ENCODE measurements at places on chromosomes 6 and 20. TPM values are rescaled to one million over a fixed set of nuclear protein-coding genes. Genes with fewer than 3 reads are reported as not detected.
A peak's percentile ranks its signal among the peaks of the same experiment; 100 is the strongest.

APMAP gene
- total RNA-seq: 51.5 TPM

ME1 gene
- 10.4 TPM for total RNA-seq

LINC00237 gene
- total RNA-seq: not detected

DNA sequence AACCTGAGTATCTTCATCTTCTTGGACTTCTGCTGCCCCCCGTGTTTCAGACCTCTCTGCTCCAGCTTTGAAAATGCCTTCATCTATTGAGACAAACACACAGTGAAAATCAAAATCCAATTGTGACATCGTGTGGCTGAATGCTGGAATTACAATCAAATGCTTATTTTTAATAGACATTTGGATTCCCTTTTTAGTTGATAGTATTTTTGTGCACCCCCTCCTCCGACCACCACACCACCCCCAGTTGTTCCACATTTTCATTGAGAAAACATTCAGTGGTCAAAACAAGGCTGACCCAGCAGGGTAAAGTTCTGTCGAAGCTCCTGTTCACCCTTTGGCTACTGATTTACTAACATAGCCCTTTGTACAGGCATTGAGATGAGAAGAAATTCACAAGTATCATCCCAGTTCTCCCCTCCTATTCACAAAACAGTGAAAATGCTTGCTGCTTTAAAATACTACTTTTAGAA lies 79.0 kb downstream of the NRSN1 start:
- peak; percentile 54 for DNase-seq

- no peak for DNase-seq
These were observed 82.7 kb upstream of the PMEPA1 start for GRCh38 chr20:57792386-57793080.

DNA sequence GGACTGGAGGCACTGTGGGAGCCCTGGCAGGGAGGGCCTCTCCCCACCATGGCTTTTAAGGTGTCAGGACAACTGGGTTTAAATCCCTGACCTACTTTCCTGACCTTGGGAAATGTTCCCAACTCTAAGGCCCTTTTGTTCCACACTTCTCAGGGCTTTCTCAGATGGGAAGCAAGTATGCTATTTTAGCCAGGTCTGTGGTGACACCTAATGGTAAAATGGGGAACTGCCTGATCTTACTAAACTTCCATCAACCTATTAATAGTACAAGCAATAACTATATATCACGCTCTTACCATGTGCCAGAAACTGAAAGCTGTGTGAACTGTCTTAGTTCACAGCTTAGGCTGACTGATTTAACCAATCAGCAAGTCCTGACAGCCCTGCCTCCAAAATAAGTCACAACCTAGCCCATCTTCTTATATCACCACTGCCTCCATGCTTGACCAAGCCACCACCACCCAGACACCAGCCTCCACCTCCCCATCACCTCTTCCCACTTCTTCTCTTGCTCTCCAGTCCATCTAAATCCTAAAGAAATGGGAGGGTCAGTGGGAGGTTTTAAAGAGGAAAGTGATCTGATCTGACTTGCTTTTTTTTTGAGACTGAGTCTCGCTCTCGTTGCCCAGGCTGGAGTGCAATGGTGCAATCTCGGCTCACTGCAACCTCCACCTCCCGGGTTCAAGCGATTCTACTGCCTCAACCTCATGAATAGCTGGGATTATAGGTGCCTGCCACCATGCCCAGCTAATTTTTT lies 6.9 kb upstream of the BLCAP start:
- DNase-seq: peak; percentile 93

DNA sequence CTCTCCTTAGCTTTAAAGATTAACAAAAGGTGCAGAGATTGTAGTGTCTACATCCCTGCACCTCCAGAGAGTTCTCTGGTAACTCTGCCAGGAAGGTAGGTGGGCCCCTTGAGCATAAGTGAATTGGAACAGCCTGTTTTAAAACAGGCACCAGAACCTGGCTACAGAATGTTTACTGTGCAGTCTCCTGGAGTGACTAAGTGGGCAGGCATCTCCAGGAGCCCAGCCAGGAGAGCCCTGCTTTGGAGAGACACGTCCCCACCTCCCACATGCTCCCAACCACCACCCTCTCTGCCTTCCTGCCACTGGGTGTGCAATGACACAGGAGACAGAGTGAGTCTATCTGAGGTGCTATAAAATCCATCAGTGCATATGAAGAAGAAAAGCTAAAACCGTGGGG lies 110.3 kb upstream of the EYA4 start:
- DNase-seq: no peak

DNA sequence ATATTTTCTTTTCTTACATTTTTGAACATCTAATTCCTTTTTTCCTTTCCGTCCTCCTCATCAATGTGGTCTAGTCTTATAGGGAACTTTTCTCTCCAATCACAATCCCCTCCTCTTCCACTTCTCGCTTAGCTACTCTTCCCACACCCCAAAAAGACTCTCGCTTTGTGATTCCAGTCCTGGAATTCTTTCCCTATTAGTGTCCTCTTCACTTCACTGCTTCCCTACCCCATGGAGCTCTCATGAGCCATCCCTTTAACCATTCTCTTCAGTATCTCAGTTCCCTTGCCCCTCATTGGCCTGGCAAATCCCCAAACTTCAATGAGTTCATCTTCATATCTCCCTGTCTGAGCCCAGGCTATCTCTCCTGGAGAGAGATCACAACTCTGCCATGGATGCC lies 55.3 kb upstream of the CEP85L start:
- DNase-seq: no peak

GRCh38 chr6:8066108-8066507 lies 1.9 kb upstream of the BLOC1S5 start:
- no peak for DNase-seq

GRCh38 chr6:90764001-90764400 lies 177.1 kb upstream of the MAP3K7 start:
- no peak for DNase-seq

DNA sequence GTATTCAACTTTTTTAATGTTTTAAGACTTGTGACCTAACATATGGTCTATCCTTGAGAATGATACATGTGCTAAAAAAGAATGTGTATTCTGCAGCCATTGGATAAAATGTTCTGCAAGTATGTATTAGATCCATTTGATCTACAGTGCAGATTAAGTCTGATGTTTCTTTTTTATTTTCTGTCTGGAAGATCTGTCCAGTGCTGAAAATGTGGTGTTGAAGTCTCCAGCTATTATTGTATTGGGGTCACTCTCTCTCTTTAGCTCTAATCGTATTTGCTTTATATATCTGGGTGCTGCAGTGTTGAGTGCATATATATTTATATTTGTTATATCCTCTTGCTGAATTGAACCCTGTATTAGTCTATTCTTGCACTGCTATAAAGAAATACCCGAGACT lies 44.2 kb upstream of the TRIM39 start:
- no peak for DNase-seq
